ENCODE measurements at places on chromosomes 6 and 20.

GRCh38 chr6:56642366-56643261 is at the start of gene DST:
Gene DST, minus strand, starts transcription at chr6:56642889.
- no peak for DNase-seq

DNA sequence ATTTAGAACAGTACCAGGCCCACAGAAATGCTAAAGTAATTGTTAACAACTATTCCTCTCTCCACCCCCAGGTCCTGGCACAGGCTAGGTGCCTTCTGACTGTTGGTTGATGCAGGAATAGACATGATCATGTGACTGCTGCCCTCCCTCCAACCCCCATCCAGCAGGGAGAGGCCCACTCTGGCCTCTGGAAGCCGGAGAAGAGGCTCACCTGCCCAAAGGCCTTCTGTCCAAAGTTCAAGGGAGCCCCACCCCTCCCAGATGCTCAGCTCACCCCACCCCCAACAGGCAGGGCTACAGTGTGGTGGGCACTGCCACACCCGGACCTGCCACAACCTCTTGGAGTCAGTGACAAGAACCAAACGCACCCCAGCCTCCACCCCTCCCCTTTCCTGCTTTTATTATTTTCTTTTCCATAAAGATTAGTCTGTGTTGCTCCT is 26.9 kb upstream of the FOXP4 start:
- no peak for DNase-seq

GRCh38 chr6:144343701-144344428 is 58.7 kb downstream of the UTRN start:
- DNase-seq, result no peak

- DNase-seq, result no peak
Measured at GRCh38 chr6:1993042-1993441, 252.4 kb downstream of the GMDS start.

DNA sequence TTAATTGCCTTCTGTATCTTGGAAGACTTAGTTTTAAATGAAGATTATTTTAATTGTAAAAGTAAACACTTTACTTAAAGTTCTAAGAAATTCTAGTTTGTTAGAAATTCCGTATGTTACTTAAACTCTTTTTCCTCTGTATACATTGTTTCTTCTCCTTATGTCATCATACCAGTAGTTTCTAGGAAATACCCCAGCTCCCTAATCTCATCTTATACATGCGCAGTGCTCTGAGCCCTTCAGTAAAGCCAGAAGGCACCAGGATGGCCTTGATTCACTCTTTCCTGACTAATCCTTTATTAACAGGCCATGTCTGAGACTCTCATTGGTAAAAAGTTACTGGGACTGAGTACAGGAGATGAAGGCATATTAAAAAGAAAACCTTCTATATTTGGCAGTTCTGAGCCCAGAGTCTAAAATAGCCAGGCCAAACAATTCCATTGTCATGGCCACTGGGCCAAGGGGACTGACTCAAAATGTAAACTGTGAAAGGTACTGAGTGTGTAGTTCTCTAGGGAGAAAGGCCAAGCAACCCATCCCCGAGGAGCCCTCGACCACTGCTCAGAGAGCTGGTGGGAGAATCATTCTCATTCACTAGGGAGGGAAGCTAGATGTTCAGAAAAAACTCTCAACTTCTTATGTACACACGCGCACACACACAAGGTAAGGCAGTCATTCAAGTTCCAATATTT is 25.0 kb downstream of the SLC22A1 start:
- DNase-seq, result no peak

DNA sequence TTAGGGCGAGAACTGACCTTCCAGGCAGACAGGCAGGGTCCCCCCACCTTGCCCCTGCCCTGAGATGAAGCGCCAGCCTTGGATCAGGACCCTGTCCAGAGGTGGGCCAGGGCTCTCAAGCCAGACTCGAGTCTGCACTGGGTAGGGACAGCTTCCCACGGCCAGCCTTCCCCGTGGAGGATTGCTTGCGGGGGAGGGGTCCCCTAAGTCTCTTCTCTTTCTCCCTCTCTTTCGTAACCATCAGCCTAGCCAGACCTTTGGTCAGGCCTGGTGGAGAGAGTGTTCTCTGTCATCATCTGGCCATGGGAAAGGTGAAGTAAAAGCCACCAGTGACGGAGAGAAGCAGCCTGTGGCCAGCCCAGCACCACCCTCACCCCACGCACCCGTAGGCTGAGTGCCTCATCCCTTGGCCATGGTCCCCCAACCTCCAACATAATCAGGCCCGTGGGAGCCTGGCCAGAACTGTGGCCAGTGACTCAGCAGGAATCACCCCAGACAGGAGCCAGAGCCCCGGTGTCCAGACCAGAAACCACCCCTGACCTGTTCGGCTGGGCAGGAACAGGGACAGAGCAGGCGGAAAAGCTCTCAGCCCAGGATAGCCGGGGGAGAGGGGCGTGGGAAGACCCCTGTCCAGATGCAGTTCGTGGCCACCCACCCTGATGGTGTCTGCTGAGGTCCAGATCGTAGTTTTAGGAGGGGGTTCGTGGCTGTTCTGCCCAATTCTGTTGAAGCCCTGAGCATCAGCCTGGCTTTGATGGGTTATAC is 47.1 kb downstream of the SNAI1 start:
- no peak for DNase-seq

DNA sequence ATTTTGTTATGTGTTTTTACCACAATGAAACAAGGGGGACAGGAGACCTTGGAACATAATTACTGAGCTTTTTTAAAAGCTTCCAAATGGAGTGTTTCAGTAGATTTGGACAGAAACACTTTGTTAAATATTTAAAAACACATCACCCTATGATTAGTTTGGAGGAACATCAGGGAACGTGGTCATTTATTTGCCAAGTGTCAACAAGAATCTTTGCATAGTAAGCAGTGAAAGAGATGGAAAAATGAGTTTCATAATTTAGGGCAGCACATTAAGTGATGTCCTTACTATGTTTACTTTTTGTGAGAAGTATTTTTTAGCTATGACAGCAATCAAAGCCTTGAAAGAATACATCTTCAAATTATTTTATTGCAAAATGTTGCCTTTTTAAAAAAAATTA is 82.6 kb downstream of the PROKR2 start:
- no peak for DNase-seq

DNA sequence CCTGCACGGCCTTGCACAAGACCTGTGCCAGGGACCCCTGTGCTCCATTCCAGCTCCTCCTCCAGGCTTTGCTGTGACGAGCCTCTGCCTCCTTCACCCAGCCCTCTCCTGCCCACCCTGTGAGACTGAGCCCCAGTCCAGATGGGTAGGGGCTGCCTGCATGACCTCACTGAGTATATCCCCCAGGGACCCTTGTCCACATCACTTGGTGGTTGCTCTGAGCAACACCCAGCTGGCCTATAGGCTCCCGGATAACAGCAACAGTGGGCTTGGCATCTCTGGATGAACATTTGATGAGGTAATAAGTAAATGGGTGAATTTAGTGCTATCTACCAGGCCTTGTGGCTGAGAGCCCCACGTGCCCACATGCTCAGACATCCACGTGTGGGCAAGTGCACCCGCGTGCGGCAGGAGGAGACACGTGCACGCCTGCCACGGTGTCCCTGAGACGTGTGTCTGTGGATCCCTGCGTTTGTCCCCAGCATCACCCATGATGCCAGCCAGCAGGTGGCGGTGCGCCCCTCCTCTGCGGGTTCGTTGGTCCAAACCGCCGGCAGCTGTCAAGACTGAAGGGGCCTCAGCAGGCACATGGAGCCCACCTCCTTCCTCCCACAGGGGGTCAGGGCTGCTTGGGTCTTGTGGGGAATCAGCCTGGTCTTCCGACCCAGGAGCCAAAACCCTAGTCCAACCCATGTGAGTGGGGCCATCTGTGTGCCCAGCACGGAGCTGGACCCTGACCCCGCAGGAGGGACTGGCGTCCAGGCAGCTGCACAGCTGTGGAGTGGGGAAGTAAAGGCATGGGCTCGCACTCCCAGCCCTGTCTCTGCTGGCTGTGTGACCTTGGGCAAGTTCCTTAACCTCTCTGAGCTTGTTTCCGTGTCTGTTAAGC is 45.9 kb downstream of the FGD2 start:
- DNase-seq, result peak; percentile 89

GRCh38 chr6:157879034-157879872 is 56.2 kb downstream of the SNX9 start:
- DNase-seq, result no peak

- DNase-seq, result no peak
Measured at GRCh38 chr6:26358511-26358981, 6.5 kb upstream of the BTN3A2 start.

DNA sequence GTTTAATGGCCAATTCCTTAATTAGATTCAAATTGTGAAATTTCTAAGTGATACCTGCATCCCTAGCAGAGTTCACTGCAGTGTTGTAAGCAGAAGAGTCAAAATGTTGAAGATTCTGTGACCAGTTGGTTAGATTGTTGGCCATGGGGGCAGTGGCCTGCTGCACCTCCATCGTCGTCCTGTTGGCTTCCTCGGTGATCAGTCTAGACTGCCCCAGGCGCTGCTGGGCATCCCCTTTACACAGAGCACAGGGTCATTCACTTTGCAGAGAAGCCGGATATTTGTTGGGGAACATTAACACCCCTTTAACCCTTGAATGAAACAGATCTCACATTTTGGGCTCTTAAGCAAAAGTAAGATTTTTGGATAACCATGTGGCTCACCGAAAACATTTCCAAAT is 60.7 kb downstream of the FAM229B start:
- no peak for DNase-seq

DNA sequence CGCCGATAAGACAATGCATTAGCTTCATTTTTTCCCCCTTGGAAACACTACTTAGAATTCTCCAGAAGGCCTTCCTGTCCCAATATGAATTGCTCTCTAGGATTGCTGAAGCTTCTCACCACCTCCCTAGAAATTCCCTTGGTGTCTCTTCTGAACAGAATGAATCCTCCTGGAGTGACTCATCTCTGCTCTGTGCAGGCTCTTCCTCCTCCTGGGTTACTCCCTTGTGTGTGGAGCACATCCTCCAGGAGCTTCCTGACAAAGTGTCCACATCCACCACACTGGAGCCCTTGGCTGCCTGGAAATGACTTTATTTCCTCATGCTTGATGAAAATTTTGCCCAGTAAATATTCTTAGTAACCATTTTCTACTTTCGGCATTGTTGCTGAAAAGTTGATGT is 54.4 kb downstream of the DTNBP1 start:
- no peak for DNase-seq

DNA sequence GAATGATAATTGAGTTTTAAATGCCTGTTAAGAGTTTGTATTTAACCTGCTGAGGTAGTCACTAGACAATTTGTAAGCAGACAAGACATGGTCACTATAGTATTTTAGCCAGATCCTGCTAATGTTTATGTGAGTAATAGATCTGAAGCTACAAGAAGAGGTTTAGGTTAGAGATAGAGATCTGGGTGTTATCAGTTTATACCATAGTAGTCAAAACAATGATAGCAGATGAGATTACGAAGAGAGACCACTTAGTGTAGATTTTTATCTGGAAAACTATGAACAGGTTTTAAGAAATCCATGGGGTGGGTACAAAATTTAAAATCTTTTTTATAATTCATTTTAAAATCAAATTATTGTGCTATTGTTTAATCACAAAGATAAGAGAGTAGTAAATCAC is 47.5 kb downstream of the PHIP start:
- DNase-seq, result no peak

- DNase-seq, result no peak
Measured at GRCh38 chr6:41545247-41545702, 906 bp upstream of the FOXP4 start.

DNA sequence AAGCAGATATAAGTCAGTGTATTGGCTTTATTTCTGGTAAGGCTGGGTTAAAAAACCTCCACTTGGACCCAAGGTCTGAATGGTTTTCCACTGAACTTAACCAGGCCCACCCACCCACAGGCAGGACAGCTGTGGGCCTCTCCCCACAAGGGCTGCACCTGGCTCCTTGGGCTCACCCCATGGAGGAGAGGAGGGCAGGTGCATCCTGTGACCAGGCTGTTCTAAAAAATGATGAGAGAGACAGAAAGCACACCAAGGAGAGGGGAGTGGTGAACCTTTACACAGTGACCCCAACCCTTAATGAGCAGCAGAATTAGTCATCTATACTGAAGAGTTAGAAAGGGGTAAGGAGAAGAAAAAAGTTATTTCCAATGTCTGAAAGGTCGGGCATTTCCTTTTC is 34.5 kb upstream of the DUSP22 start:
- DNase-seq, result no peak

DNA sequence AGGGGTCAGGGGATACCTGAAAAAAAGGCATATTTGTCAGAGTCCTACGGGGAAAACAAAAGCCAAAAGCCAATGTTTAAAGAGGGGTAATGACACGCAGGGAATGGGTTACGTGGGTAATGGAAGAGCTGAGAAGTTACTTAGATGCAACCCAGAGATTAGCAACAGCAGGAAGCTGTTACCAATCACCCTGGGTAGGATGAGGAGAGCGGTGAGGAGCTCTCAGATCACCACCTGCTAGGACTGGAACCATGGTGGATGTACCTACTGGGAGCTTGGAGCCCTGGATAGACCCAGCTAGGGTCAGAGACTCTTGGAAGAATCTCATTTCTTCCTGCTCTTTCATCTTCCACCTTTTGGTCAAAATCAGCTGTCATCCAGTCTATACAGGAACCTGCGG is 51.2 kb upstream of the RNF24 start:
- DNase-seq, result no peak

- DNase-seq, result no peak
Measured at GRCh38 chr6:107534571-107535141, 44.7 kb downstream of the SOBP start.

- no peak for DNase-seq
Measured at GRCh38 chr6:165769401-165769800, 106.4 kb upstream of the PDE10A start.

- DNase-seq, result peak; percentile 42
Measured at GRCh38 chr6:158803733-158804143, 15.4 kb downstream of the EZR start.

DNA sequence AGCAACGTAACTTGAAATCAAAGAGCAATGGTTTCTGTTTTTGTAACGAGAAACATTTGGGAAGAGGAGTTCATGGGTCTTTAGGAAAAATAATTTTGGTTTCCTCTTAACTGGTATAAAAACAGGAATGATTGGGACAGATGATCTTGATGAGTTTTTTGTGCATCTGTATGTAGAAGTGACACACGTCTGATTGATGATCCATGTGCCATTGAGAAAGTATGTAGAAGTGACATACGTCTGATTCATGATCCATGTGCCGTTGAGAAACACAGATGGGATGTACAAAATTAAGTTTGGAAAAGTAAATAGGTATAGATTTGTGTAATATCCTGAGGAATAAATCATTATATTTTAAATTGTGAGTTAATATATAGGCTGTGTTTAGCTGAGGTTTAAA is 2.1 kb downstream of the KIAA1586 start:
- DNase-seq, result no peak

- DNase-seq, result no peak
Measured at GRCh38 chr6:141467041-141467440, 665.7 kb upstream of the GJE1 start.

Measured in activated naive CD8-positive, alpha-beta T cell treated with anti-CD3 and anti-CD28 coated beads for 36 hours (primary cell).